ENCODE measurements at places on chromosomes 5 and 9. TPM values are rescaled to one million over a fixed set of nuclear protein-coding genes. Genes with fewer than 3 reads are reported as not detected.

DNA sequence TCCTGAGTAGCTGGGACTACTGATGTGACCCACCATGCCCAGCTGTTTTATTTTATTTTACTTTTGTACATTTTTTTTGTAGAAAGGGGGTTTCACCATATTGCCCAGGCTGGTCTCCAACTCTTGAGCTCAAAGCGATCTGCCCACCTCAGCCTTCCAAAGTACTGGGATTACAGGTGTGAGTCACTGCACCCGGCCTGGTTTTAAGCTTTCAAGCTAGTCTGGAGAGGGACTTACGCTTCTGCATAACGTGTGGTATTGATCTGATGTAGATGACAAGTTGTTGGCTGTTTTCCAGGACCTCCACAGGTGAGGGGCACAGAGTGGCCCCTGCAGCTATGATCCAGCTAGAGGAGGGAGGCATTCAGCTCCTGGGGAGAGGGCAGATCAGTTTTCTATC, 6.8 kb upstream of the CCL21 start:
- DNase-seq: no peak

GRCh38 chr5:132013006-132013689, 1.7 kb upstream of the ACSL6 start:
- DNase-seq: no peak

DNA sequence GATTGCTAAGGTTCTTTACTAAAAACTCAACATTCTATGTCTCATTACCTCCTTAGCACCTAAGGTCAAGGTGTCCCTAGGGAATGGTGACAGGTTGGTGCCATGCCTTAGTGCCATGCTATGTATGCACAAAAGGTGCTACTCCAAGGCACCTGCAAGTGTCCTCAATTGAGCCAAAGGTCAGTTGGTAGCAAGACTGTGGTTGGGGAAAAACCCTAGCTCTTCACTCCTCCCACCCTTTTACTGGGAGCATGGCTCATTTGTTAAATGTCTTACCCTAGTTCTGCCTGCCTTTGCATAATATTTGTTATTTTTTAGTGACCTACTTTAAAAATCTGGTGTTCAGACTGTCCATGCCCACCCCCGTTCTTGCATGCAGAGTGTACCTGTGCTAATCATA, 17.0 kb downstream of the ACO1 start:
- no peak for DNase-seq

GRCh38 chr5:149641000-149641576, 59.8 kb downstream of the ARHGEF37 start:
- peak; percentile 39 for DNase-seq

DNA sequence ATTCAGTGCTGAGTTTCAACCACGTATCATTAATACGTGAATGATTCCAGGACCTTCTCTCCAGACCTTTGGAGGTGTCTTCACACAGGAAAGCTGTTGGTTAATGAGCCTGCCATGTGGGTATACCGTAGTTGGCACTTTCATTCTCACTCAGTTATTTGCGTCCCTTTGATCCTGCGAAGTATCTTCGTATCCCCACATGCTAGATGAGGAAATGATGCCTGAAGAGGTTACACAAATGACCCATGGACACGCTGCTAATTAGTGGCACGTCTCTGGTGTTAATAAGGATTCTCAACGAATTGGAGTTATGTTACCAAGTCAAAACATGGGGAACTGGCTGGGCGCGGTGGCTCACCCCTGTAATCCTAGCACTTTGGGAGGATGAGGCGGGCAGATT, 65.7 kb upstream of the GNE start:
- DNase-seq: no peak

- peak; percentile 94 for DNase-seq
Observed at GRCh38 chr9:115672477-115673316, 480.9 kb upstream of the PAPPA start.

DNA sequence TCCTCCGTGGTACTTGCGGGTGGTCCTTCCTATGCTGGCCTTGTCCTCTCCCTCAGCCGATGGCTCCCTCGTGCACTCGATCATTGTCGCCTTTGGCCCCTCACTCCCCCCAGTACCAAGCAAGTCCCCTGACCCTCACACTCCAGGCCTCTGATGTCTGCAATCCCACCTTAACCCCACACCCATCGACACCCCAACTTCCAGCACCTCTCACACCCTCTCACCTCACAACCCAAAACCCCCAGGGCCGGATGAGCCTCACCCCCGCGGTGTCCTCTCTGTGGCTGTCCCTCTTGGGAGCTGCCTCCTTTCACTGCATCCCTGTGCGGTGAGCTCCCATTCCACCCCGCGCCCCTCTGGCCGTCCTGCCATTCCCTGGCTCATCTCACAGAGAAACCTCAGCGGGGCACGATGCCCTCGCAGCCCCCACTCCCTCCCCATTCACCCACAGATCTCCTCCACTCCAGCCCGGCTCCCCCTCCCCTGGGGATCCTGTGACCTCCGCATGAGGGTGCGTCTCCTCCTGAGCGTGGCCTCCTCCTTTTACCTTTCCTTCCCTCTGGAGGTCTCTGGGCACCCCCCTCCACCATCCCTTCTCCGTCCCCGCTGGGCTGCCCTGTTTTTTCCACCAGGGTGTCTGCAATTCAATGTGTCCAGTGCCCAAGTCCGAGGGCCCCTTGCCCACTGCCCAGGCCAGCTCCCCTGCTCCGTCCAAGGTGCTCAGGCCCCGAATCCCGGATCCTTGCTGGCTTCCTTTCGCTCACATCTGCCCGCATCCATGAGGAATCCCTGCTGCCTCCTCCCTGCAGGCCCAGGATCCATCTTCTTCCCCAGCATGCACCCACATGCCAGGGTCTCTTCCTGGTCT, 15.8 kb upstream of the RNU6ATAC start:
- no peak for DNase-seq

Gene OCLN
- total RNA-seq: 0.59 TPM

Gene FBP1
- total RNA-seq: not detected
